IMR-90 (cell line): ENCODE measurements at places on chromosomes 7 and 10. TPM values are rescaled to one million over a fixed set of nuclear protein-coding genes. Genes with fewer than 3 reads are reported as not detected.

The OR6V1 gene
- total RNA-seq = not detected in 2 replicates

The PTF1A gene
- total RNA-seq = not detected in 2 replicates

The CTBP2 gene
- 74.2 and 81.0 TPM in 2 replicates for total RNA-seq

GRCh38 chr10:3729397-3729976, 55.5 kb downstream of the KLF6 start:
- DNase-seq = peak; percentile 20

- no peak for DNase-seq
Observed at GRCh38 chr10:100748231-100749058, 3.1 kb downstream of the PAX2 start.

- no peak for DNase-seq
Observed at GRCh38 chr10:117226813-117227451, 14.0 kb upstream of the SLC18A2 start.

DNA sequence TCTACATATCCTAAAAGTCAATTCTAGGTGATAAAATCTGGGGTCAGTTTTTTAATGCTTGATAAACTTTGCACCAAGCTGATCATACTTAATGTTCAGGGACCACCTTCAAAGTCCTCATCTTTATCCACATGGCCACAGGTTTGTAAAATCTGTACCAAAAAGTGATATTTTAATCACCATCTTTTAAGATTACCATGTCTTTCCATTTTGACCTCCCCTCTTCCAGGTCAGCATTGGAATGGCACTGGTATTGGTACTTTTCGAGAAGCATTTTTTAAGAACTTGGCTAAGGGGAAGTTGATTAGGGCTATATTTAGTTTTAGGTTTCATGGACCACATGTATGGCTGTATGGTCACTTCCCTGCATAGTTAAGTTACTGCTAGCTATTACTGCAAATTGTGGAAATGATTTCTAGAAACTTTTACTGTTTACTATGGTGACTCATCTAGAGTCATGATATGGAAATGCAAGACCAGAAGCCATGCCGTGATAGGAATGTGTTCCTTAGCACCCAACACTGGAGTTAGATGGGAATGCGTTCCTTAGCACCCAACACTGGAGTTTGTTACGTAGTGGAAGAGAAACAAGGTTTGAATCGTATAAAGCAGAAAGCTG, 50.8 kb upstream of the ABLIM1 start:
- DNase-seq = peak; percentile 89

- DNase-seq = no peak
Observed at GRCh38 chr10:131310551-131311401, 745 bp downstream of the TCERG1L start.

DNA sequence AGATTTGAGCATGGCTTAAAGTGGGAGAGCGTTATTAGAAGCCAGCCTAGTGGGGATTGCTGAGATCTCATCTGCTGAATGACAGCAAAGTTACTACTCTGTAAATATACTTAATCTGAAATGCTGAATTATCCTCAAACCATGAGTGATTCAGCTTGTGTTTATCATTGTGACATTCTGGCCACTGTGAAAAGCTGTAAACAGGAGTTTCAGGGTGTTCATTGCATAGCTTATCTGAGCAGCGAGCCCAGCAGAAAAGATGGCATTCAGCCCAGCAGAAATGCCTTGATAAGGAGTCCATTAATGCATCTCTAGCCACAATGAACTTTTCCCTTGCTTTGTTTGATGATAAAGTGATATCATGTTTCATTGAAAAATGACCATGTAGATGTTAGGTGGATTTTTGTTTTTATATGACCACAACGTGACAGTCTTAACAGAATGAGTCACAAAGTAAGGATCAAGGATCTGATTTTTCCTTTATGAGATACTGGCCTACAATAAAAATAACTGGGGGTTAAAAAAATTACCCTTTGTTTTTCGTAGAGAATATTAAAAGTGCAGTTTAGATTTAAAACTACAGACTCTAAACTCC, 7.8 kb downstream of the TES start:
- DNase-seq = peak; percentile 98
